ENCODE measurements at places on chromosomes 1 and 21.

- DNase-seq: peak; percentile 77
These were observed 2.1 kb upstream of the SELENON start for GRCh38 chr1:25797939-25798338.

DNA sequence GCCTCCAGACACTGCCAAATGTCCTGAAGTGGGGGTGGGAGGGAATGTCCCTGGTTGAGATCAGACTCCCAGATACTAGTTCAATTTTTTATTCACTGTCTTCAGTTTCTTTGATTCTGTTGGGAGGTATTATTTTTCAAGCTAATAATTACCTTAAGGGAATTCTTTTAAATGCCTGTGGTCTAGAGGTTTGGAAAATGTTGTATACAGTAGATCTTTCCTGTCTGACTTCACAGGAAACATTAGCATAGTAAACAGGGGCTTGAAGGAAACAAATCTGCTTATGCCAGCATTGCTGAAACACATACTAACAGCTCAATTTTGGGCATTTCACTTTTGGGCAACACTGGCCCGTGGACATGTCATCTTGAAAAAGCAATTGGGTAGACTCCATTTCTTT, 84.3 kb upstream of the HP1BP3 start:
- no peak for DNase-seq

DNA sequence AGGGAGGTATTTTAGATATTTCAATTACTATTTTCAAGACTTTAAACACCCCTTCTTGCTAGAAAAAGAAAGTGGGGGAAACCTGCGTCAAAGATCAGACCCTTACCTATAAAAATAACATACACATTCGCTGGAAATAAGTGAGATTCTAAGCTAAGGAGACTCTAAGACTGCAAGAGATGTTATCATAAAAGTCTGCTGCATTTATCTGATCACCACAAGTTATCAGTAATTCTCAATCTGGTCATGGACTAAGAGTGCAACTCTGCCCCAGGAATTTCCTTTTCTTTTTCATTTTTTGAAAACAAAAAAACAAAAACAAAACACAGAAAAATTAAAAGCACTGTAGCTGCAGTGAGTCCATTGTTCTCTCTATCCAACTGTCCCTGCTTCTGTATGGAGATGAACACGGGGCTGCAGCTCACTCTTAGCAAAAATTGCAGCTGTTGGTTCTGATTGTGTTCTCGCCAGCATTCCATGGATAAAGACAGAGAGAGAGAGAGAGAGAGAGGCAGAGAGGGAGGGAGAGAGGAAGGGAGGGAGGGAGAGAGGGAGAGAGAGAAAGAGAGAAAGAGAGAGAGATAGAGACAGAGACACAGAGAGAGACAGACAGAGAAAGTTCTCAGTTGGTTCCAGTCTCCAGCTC, 14.1 kb downstream of the XKR8 start:
- DNase-seq: no peak

GRCh38 chr21:29650523-29651022, 289.2 kb downstream of the GRIK1 start:
- DNase-seq: no peak

DNA sequence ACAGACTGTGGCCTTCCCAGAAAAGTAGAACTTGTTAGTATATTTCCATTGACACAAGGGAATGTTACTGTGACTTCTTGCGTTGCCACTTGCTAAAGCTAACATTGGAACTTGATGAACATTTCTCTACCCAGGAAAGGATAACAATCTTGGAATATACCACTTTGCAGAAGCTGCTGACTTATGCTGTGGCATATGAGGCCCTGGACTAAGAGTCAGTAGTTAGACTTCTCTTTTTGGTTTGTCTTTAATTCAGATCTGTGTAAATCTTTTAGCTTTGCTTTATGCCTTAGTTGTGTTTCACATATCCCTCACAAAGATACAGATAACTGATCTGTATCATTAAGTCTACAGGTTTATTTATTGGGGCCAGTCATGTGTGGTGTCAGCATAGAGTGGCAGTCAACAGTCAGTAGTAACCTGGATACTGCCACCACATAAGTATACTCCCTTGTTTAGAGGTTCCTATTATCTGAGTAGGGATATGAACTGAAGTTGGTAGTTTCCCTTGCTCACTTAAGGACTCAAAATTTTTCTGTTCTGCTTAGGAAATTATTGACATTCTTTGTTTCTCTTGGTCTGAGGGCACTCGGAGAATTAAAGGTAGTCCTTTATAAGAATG, 14.7 kb downstream of the RNF2 start:
- DNase-seq: no peak

DNA sequence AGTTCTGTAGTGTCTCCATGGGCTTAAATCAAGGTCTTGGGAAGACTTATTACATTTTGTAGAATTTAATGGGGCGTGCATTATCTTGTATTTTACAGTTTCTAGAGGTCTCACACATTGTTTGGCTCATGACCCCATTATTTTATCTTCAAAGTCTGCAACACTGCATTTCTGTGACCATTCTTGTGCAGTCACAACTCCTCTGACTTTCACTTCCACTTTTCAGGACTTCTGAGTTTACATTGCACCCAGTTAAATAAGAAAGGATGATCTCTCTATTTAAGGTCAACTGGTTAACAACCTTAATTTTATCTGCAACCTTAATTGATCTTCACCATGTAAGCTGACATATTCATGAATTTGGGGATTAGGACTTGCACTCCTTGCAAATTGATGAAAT, 1186.6 kb downstream of the MRPL39 start:
- no peak for DNase-seq

DNA sequence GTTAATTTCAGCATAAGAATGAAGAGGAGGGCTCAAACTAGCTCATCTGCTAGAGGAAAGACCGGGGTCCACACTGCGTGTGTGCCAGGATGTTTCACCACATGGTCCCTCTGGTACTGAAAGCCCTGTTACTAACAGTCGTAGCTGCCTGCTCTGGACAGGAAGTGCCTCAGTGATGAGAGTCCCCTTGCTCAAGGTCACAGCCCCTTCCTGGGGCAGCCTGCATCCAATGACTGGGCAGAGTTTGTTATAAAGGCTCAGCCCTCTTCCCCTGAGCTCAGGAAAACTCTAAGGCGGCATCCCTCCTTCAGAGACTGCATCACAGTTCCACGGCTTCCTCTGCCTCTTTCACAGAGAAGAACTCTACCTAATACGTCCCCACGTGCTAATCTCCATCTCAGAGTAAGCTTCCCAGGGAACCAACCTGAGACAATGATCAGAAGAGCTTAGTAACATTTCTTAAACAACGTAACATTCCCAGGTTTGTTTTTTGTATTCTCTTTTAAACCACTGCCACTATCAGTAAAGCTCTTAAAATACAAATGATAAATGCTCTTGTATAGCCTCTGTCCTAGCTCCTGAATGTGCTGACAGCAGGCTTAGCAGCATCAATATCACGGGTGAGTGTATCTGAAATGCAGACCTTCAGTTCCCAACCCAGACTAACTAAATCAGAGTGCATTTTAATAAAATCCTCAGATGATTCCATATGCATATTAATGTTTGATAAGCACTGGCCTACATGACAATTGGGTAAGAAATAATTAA, 38.0 kb upstream of the ATP1A1 start:
- no peak for DNase-seq

DNA sequence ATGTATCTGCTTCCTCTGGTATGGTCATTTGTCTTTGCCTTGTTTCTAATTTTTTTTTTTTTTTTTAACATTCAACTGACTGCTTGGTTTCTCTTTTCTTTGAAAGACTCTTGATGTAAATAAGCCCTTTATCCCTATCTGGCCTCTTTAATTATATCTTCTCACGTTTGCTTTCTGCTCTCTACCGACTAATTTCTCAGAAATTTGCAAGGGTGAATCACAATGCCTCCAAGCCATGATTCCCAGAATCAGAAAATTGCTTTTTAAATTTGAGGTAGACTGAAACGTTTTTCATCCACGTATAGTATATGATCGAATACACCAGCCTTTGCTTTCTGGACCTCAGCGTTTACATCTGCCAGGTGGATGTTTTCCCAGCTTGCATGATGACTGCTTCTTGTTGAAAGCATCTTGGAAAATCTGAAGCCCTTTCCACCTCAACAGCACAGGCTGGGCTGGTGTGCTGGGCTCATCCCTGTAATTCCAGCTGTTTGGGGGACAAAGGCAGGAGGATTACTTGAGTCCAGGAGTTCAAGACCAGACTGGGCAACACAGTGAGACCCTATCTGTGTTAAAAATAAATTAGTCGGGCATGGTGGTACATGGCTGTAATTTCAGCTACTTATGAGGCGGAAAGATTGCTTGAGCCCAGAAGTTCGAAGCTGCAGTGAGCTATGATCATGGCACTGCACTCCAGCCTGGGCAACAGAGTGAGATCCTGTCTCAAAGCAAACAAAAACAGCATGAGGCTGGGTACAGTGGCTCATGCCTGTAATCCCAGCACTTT, 35.0 kb upstream of the GPR137B start:
- DNase-seq: no peak

GRCh38 chr1:27816921-27817630, 13.5 kb upstream of the PPP1R8 start:
- DNase-seq: no peak

DNA sequence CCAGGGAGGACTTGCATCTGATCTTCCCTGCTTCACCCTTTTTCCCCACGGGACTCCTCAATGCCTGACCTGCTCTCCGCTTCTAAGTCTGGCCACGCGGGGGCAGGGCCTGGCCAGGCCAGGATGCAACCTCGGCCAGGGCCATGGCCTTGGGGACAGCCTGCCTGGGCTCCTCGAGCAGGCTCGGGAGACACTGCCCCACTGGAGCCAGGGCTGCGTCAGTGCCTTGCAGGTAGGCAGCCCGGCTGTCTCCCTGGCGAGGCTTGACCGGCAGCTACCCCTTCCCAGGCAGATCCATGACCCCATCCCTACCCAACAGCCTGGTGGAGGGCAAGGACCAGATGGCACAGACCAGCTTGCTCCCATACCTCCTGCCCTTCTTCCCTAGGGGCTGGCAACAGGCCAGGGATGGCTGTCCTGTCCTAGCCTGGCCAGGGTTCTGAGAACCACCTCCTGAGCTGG, 2.7 kb upstream of the PRDM16 start:
- DNase-seq: no peak

DNA sequence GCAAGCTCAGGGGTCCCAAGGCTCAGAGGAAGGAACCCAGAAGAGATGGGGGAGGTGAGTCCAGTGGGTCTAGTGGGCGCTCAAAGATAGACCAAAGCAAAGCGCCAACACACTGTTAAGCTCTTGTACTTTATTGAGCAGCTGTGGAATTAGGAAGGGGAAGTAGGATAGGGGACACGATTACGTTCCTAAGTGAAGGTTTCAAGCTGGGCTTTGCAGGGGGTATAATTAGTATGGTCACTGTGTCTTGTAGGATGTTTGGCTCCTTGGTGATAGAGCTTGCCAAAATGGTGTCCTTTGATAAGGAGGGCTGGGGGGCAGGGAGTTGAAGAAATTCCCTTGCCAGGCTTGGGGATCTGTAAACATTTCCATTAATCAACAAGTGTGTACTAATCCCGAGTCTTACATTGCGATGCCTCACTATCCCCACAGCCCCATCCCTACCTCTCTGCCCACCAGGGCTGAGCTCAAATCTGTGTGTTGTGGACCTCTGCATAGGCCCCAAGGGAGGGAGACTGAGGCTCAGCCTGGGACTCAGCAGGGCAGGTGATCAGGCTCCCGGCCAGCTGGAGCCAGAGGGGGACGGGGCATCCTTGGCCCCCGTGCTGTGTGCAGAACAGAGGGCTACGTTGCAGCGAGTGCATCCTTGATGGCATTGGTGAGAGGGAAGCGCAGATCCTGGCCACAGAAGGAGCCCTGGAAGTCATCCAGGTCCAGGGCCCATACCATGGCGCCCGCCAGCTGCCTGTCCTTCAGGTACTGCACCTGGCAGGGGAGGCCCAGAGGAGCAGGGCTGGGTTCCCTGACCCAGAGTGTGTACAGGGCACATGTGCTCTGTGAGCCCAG, 3.4 kb upstream of the MYBPH start:
- no peak for DNase-seq

GRCh38 chr1:32066489-32066873, 6.3 kb upstream of the TMEM39B start:
- DNase-seq: no peak

- no peak for DNase-seq
These were observed 14.3 kb upstream of the SPEN start for GRCh38 chr1:15833069-15833679.

DNA sequence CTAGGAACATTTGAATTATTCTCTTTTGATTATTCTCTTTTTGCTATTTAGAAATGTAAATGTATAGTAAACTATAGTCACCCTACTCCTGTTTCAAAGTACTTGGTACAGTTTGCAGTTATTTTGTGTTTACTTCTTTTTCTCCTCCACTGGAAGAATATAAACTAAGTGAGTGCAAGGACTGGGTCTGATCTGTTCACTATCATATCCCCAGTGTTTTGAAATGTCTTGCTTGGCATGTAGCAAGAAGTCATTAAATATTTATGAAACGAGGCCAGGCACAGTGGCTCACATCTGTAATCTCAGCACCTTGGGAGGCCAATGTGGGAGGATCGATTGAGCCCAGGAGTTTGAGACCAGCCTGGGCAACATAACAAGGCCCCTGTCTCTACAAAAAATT, 35.8 kb upstream of the PODN start:
- DNase-seq: no peak

DNA sequence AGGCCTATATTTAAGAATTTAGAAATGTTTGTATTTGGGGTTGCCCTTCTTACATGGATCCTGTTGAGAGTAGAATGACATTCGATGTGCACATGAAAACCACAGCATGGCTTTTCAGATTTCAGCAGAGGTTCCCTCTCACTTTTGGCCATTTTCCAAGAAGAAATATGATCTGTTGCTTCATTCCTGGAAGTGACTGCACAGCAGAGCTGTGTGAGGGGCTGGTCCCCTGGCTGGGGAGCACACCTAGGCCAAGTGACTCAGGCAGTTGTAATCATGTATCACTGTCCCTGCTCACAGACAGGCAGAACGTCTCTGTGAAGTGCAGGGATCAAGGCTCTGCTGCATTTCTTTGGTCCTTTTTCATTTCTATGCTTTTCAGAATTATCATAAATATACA, 32.3 kb downstream of the AGT start:
- DNase-seq: peak; percentile 51

GRCh38 chr1:113389359-113389952, 859 bp upstream of the MAGI3 start:
- no peak for DNase-seq

DNA sequence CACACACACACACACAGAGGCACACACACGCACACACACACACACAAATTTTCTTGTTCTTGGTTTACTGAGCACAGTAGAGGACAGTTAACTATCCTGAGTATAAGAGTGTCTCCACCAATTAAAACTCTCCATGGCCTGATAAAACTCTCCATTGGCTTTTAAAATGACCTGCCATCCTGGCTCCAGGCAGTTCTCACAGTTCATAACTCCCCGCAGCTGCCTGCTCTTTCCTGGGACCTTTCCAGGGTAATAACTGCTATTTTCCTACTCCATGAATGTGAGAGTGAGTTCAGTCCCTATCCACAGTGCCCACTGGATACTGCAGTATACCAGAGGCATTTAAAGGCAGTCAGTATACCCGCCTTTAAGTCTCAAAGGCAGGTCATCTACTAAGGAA, 351.5 kb downstream of the PLPP3 start:
- no peak for DNase-seq

- DNase-seq: no peak
These were observed 53.8 kb downstream of the LYPLAL1 start for GRCh38 chr1:219227360-219228057.
